Liver (tissue), 10 donors: ENCODE measurements at places on chromosomes 4 and X. TPM values are rescaled to one million over a fixed set of nuclear protein-coding genes. Genes with fewer than 3 reads are reported as not detected.
A peak's percentile ranks its signal among the peaks of the same experiment; 100 is the strongest.

DNA sequence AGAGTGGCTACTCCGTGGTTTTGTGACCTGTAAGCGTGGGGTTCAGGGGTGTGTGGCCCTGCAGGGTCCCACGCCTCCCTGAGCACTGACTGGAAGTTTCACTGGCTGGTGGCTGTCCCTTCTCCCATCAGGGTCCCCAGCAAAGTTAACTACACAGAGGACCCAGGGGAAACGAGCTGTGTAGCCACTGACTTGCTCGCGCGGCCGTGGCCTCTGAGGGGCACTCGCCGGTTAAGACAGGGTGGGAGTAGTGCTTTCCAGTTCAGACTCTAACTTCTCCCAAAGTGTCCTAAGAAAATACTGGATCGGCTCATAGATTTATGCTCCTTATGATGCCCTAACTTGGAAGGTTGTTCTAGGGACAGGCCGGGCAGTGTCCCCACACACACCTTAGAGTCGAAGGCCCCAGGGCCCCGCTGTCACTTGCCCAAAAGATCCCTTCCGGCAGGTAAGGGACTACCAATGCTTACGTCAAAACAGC lies 28.2 kb downstream of the NELFA start:
- peak; percentile 27 for DNase-seq

- DNase-seq: no peak
Observed at GRCh38 chrX:106300656-106301055, 132.6 kb downstream of the PWWP3B start.

- DNase-seq: no peak
Observed at GRCh38 chrX:112355931-112356330, 273.4 kb upstream of the TRPC5 start.

Gene FAT1
- 10.0 TPM for polyA plus RNA-seq

Gene EREG
- not detected for polyA plus RNA-seq

Gene TRIML1
- polyA plus RNA-seq: not detected

Gene S100P
- polyA plus RNA-seq: 1.7 TPM

Gene YIPF7
- polyA plus RNA-seq: not detected
